ENCODE measurements at places on chromosomes 1 and 21.

- DNase-seq: no peak
Observed at GRCh38 chr21:44400791-44401385, 47.5 kb downstream of the TRPM2 start.

GRCh38 chr1:2022063-2022770, 3.1 kb downstream of the GABRD start:
- no peak for DNase-seq

DNA sequence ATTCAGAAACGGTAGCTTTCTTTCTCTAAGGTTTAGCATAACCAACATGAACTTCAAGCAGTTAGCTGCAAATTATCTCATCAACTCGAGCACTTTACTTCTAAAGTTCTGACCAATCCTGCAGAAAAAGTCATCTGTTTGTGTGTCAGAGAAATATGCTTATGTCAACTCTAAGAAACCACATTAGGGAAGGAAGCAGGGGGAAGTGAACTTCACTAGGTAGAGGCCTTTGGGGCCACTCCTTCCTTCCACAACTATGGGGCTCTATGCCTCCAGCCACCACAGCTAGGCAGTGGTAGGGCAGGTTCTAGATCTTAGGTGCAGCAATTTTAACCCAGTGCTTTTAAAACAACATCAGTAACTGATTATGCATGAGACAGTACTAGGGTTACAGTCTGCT, 375.9 kb downstream of the DSCAM start:
- no peak for DNase-seq

DNA sequence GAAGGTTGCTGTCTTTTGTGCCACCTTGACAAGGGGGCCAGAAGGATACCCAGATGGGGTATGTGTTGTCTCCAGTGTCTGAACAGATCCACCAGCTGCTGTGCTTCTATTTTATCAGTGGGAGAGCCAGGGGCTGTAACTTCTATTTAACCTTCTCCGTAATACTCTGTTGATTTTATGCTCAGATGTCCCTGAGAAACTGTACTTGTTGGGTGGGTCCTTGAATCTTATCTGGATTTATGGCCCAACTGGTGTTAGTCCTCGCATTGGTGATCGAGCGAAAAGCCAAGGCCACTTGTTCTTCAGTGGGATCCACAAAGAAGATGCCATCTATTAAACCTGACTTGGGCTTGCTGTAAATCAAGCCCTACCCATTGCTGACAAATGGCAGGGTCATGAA, 56.4 kb downstream of the ST6GALNAC3 start:
- DNase-seq: no peak

DNA sequence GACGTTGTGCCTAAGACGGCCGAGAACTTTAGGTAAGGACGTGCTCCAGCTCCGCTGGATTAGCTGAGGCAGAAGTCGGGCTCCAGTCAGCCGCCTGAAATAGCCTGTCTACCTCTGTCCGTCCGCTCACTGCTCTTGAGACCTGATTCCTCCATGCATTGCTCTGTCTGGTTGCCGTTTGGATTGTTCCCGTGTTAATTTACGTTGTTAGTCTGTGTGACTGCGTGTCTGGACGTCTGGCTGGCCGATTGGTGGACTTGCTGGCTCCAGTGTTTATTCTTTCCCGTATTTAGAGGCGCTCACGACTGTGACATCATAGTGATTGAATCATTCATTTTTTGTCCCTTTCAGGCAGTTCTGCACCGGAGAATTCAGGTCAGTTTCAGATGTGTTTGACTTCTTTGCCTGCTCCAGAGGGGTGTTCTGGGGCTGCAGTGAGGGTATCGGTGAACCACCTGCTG, 684 bp downstream of the PPIH start:
- no peak for DNase-seq

GRCh38 chr1:192592981-192593708, 17.6 kb downstream of the RGS1 start:
- no peak for DNase-seq

DNA sequence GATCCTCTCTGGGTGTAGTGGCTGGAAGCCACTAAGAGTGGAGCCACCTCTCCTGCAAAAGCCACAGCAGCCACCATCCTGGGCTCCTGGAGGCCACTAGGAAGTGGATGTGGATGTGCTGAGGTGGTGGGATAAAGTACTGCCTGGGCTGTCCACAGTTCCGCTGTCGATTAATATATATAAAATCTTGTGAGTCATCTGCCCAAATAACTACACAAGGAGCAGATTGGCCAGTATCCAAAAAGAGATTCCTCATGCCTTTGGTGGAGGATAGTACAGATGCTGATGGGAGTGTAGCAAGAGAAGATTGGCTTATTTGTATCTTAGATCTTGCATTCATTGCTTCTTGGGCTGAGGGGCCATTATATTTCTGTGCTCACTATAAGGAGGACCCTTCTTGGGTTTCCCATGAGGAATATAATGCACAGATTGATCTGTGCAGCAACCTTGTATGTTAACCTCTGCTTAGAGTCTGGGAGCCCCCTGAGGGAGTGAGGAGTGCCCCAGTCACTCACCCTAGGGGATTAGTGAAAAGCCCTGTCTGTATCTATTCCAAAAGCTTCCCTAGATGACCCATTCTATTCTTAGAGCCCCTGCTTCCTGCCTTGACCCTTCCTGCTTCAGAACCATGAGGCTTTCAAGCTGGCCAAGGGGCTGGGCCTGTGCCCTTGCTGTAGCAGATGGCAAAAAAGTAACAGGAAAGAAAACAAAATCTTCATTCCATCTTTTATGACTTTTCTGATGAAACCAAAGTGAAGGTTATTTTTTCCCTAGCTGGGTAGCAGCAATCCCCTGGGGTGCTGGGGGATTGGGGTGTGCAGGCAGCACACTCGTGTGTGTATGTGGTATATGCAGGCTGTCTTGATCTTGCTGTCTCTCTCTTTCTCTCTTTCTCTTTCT, 31.7 kb downstream of the RCSD1 start:
- no peak for DNase-seq

GRCh38 chr1:12184008-12184681, 17.4 kb downstream of the TNFRSF1B start:
- no peak for DNase-seq

DNA sequence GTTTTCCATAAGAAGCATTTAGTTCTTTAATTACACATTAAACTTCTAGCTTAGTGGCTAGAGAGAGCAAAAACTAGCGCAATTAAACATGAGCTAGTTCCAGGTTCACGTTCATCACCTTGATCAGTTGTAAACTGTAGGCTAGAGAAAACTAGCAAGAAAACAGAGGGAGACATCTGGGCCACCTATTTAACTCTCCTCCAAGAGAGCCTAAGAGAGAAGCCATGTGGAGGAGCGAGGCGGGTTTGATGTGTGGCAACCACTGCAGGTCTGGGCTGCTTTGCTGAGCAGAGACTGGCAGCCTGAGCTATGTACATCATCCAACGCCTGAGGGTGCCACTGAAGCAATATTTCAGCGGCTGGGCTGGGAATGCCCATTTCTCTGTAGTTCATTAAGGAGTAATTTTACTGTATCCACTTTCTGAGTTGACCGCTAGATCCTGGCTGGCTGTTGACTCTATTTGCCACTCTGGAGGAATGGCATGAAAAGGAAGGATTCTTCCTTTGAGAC, 252.9 kb downstream of the DYRK1A start:
- DNase-seq: no peak

- DNase-seq: no peak
Observed at GRCh38 chr1:217614200-217614712, 16.6 kb downstream of the GPATCH2 start.

GRCh38 chr1:79302380-79302930, 295.9 kb upstream of the ADGRL4 start:
- no peak for DNase-seq

GRCh38 chr1:200081969-200082245, 54.4 kb downstream of the NR5A2 start:
- DNase-seq: no peak

DNA sequence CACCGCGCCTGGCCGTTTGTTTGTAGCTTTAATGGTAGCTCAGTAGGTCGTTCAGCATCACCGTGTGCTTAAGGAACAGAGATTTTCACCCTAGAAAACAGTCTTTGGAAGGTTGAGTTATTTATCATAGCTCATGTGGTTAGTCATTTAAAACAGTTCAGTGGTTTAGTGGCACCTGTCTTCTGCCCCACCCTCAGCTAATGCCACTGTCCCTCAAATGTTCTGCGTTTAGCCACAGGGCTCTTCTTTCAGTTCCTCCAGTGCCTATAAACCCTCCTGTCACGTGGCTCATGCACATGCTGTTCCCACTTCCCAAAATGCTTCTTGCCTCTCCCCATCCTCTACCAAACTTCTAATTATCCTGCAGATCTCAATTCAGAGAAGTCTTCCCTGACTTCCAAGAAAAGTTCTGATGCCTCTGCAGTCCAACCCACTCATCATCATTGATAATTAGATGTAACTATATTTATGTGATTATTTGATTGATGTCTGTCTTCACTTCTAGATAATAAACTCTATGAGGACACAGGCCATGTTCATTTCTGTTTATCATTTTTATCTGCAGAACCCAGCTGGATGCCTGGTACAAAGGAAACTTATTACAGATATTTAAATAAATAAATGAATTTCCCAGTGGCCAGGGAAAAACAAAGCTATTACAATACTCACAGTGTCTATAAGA, 14.4 kb upstream of the DIPK1A start:
- no peak for DNase-seq

- DNase-seq: no peak
Observed at GRCh38 chr1:112714313-112715263, 544 bp downstream of the PPM1J start.

GRCh38 chr1:177809819-177810218, 160.0 kb downstream of the SEC16B start:
- DNase-seq: no peak

DNA sequence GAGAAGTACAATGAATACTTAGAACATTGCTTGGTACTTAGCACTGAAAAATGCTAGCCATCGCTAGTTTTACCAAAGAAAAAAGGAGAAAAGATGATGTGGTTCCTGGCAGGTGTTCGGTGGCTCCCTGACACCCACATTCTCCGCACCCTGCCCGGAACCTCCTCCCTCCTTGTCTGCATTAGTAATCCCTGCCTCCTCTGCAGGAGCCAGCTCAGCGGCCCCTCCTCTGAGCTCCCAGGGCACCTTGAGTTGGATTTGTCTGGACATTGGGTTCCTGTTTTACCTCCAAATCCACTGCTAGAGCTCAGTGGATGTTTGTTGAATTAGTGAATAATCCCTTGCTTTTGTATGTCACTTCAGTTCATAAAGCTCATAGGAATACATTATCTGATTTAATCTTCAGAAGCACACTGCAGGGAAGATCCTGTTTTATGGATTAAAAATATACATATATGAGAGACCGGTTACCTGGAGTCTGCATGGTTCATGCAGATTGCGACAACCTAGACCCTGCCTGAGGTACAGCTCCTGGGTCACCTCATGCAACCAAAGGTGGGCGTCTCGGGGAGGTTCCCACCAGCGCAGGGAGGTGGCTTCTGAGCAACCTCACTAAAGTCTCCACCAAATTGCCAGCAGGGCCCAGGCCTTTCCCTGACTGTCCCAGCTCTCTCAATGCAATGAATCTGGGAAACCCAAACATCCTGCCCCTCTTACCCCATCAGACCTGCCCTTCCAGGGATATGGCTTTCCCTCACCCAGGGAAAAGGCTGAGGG, 24.2 kb downstream of the PCAT6 start:
- no peak for DNase-seq

GRCh38 chr1:210376836-210377372, 48.2 kb downstream of the HHAT start:
- no peak for DNase-seq

GRCh38 chr1:203555511-203556046, 61.6 kb downstream of the OPTC start:
- DNase-seq: no peak

- DNase-seq: no peak
Observed at GRCh38 chr1:201378804-201379203, 1.3 kb upstream of the TNNT2 start.

DNA sequence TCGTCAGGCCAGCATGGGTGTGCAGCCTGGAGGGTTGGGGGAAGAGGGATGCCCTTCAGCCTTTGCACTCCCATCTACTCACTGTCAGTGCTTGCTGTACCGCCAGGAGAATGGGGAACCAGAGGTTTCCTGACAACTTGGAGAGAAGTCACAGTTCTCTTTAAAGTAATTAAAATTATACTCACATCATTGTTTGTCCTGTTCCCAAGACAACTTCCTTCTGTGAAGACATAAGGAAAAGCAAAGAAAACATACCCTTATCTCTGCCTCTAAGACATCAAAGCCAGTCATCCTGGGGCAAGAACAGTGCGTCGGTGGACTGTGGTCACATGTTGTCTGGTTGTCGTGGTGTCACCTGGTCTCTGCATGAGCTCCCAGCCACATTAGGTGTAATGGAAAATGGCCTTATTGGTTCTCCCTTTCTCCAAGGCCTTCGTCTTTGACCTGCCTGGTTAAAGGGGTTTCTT, 17.6 kb downstream of the TRAF5 start:
- DNase-seq: no peak

- DNase-seq: no peak
Observed at GRCh38 chr1:226060427-226060826, 2.1 kb upstream of the H3-3A start.

DNA sequence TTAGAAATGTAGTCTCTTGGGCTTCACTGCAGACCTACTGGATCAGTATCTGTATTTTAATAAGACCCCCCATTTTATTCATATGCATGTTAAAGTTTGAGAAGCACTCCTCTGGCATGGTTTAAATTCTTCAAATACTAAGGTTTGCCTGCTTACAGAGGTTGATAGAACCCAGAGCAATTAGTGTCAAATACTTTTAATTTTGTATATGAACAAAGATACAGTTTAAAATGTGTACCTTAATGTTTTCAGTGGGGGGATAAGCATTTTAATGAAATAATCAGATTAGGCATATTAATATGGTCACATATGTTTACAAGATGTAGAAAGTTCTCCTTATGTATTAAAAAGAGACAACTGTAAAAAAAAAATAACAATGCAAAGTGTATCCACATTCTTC, 40.4 kb upstream of the EPS15 start:
- no peak for DNase-seq

DNA sequence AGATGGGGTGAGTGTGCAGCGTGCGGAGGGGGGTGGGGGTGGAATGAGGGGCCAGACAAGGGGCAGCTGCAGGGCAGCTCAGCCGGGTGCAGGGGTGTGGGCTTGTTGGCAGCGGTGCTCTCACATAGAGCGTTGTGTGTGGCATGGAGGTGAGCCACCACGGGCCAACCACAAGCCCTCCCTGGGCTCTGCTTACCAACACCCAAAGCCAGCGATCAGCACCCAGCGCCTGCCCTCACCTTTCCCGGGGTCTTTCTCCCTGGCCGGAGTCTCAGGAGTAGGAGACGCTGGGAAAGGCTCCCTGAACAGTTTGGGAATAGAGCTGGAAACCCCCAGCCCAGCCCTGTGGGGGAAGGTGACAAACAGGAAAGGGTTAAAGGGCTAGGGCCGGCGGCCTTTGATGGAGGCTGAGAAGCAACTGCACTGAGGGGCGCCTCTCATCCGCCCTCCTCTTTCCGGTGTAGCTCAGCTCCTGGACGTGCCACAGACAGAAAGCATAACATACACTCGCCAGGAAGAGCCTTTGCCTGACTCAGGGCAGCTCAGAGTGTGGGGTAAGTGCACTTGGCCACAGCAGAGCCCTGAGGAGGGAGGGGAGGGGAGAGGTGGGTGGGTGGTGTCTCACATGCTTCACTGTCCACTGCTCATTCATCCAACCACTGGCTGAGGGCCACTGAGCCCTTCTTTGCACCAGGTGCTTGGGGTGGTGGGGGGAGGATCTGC, 577 bp downstream of the IKBKE start:
- no peak for DNase-seq

- no peak for DNase-seq
Observed at GRCh38 chr1:60073605-60074278, at the start of gene C1orf87. Gene C1orf87, minus strand, starts transcription at chr1:60073770. Its CDS starts 1,127 bp downstream, at chr1:60072643.
